NCI-H2081 treated with DMSO at 0.1 percent for 48 hours (cell line): ENCODE measurements at places on chromosomes 1 and 21.

DNA sequence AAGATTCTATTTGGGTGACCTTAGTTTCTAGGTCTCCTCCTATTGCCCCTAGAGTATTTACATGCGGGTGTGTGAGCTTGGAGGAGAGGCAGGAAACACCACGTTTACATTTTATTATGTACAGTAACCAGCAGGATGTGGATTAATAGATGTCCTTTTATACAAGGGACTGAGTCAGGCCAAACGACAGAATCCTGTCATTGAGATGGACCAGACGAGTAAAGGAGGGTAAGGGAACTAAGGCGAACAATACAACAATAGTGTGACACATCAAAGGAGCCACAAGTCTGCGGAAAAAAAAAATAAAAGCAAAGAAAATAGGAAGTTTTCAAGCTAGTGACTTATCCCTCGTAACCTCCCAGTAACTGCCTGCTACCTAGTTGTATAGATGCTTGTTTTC is 151.1 kb downstream of the GABPA start:
- DNase-seq: no peak

DNA sequence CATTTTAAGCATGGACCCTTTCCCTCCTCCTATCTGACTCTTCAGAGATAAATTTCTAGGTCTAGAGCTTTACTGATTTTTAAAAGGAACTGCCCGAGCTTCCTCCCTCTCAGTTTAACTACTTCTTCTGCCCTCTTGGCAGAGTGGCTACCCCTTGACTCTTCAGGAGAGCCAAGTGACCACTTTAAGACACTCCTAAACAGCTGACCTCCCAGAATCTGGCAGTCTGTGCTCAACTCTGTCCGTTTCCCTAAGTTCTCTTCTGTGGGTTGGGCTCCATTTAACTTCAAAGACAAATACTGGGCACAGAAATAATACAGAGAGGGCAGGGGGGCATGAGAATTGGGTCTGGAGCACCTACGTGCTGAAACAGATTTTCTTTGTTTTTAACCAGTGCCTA is 196.3 kb upstream of the FOXD3 start:
- no peak for DNase-seq

DNA sequence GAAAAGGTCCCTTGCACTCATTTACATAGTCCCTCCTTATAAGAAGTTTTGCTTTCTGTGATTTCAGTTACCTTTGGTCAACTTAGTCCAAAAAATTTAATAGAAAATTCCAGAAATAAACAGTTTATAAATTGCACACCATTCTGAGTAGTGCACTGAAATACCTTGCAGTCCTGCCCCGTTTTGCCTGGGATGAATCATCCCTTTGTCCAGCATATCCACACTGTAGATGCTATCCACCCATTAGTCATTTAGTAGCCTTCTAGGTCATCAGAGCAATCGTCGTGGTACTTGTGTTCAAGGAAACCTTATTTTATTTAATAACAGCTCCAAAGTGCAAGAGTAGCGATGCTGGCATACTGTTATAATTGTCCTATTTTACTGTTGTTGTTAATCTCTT is 38.0 kb downstream of the SPRTN start:
- DNase-seq: no peak

DNA sequence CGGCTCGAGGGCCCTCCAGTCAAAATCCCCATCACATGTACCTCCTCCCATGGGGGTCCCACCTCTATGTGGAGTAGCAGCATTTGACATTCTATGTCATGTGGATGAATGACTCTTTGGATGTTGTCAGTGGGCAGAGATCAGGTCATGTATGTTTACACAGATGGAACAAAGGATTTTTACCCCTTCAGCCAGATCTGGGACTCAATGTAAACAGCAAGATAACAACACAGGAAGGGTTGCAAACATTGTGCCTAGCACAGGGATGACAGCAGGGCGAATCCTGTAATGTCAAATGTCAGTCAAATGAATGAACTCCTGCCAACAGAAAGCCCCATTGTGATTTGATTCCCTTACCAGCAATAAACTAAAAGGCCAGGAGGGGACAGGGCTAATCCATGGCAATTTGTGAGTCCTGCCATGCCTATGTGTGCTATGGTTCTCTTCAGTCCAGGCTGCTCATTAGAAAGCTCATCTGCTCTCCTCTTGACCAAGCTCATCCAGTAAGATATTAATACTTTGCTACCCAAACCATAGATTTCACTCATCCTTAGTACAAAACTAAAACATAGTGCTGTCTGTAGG is 60.3 kb downstream of the PGBD5 start:
- no peak for DNase-seq

DNA sequence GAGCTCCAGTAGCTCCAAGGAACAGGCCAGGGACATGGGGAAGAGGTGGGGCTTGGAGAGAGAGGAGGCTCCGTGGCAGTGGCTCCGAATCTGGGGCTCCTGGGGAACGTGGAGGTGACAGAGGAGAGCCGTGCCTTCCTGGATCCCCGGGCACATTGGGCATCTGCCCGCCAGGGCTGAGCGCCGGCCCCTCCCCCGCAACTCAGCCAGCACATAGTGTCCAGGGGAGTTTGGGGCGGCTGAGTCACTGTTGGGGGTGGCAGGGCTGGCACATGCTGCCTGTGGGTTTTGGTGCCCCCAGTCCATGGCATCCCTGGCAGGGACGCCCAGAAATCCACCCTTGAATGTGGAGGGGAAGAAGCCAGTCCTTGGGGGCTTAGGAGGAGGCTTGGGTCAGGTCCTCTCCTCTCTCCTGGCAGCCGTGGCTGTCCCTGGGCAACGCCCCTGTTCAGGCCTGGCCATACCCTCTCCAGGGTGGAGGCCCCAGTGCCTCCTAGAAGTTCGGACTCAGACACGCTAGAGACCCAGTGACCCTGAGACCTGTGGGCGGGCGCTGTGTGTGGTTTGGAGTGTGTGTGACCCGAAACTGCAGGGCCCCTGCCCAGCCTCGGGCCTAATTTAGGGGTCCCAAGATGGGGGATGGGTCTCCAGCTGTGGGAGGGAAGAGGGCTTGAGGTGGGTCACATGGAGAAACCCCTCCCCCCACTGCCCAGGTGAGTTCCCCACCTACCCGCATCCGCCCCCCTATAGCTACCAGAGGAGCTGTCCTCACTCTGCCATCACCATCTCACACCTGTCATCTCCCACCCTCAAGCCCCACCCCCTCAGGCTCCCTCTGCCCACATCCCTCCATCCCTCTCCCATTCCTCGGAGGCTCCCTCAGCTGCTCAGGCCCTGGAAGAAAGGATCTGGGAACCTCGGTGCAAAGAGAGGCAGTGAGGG is 1.6 kb downstream of the HSPB7 start:
- DNase-seq: no peak

- DNase-seq: no peak
Measured at GRCh38 chr1:15948595-15949452, 27.1 kb downstream of the ZBTB17 start.

GRCh38 chr1:107762751-107763390 is 202.1 kb downstream of the VAV3 start:
- DNase-seq: no peak

DNA sequence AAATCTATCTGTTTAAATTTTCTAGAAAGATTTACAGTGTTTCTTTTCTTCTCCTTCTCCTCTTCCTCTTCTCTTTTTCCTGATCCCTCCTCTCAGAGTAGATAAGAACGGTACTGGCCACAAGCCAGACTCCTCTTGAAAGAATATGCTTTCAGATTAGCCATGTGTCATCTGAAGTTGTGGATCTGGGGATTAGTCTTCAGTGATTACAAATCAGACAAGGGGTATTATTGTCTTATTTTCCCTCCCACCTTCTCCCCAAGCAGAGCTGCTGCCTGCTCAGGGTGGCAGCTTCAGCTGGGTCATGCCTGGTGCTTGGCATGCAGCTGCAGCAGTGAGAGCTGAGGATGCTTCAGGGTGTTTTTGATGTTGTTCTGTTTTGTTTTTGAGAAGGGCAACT is 42.7 kb downstream of the SGIP1 start:
- DNase-seq: no peak

- no peak for DNase-seq
Measured at GRCh38 chr1:51926171-51926812, 47.8 kb upstream of the NRDC start.

- DNase-seq: no peak
Measured at GRCh38 chr1:115283249-115283648, 54.8 kb downstream of the NGF start.

DNA sequence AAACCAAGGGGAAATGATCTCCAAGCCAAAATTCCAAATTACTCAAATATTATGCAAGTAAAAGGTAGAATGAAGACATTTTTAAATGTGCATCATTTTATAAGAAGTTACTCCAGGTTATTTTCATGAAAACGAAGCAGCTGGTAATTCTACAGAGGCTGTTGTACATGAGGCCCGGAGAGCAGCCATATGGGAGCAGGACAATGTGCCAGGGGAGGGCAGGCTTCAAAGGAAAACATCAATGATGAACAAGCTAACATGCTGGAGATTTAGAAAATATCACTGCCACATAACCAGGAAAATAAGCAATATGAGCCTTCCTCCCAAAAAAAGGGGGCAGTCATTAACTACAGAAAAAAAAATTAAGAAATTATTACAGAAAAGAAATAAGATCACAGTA is 109.1 kb downstream of the TIAM1 start:
- no peak for DNase-seq

- no peak for DNase-seq
Measured at GRCh38 chr21:41377715-41378114, 15.9 kb downstream of the MX2 start.

- no peak for DNase-seq
Measured at GRCh38 chr1:1832166-1832565, 53.9 kb upstream of the NADK start.

DNA sequence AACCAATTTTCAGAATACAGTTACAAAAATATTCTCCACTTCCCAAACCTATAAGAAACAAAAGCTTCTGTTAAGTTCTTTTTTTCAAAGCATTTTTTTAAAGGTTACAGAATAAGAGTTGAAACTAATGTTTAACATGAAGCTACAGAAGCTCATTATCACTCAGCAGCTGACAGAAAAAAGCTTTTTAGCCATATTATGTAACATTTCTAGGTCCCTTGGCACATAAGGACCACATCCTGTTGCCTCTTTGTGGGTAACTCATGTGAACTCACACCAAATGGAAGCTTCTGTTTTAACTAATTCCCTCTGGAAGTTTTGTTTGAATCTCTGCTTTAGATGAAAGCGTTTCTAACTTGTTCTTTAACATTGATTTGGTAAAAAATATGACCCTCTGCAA is 242.5 kb upstream of the TMPRSS15 start:
- DNase-seq: no peak

DNA sequence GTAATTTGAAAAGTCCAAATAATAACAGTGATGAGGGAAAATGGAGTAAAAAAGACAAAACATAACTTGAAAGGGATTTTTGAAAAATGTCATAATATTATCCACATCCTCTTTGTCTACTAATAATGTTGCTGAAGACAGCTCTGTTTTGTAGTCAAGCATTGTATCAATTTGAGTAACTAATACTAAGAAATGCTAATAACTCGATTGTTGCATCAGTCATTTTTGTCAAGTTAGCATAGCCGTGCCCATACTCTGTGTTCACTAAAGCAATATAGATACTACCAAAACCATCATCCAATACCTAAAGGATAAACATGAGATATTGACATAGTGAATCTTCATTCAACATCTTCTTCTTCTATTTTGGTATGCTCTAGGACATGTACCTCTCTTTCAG is 17.3 kb downstream of the PDC start:
- DNase-seq: no peak

GRCh38 chr1:110308247-110308646 is 30.9 kb upstream of the RBM15 start:
- no peak for DNase-seq

DNA sequence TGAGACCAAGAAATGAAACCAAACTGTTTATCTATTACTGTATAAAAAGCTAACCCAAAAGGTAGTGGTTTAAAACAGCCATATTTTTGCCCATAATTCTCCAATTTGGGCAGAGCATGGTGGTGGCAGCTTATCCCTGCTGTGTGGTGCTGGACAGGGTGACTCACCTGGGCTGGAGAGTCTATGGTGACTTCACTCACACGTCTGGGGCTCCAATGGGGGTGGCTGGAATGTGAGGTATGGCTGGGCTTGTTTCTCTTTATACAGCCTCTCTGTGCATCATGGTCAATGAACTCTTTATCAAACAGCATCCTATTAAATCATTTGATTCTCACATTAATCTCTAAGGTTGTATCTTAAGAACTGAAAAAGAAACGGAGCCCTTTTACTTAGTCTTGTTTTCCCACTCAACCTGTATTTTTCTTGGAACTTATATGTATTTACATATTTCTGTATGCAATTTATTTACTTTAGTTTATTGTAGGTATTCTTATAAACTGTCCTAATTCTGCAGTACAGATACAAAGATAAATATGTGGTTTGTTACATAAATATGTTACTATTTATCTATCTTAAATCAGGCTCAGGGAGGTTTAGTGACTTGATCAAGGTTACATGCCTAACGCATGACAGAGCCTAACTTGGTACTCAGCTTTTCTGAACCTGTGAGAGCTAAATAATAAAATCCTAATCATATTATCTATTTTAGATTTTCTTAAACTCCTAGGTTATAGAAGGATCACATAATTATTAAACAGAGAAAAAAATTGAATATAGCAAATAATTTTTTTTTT is 37.5 kb upstream of the WLS start:
- no peak for DNase-seq

DNA sequence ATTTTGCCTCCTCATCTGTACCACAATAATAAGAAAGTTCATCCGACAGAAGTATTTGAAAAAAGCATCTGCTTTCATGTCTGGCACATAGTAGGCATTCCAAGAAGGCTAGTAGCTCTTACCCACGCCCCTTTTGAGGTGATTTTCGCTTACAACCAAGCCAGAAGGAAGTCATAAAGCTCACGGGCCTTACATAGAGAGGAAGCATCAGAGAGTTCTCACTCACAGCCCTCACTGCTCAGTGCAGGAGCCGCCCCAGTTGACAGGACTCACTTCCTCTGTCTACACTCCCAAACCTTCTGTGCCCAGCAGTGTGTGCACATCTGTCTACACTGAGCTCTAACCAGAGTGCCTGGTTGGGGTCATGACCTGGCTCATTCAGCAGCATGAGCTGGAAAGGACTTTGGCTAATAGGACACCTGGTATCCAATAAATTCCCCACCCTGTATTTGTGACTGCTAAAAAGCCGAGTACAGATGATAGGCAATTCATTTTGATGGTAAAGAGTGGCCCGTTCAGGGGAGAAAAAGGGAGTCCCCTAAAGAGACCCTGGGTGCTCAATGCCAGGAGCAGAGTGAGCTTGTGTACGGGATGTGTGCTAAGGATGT is 36.8 kb upstream of the DUSP10 start:
- DNase-seq: no peak

- no peak for DNase-seq
Measured at GRCh38 chr21:30839304-30839703, 9.7 kb upstream of the KRTAP7-1 start.

DNA sequence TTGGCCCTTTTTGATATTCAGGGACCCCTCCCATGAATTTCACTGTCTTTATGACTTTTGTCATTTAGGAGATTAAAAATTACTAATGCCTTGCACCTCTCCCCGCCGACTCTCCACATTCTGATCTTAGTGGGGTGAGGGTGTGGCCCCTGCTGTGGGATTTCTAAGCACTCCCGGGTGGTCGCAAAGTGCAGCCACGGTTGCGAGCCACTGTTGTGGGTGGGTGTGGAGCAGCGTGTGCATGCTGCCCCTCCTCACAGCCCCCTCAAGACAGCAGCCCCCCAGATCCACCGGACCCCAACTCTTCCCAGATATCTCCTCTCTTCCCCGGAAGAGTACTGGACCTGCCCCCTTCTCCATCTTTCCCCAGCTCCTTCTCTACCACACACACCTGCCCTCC is 66.6 kb upstream of the EFHD2 start:
- DNase-seq: no peak
